ENCODE measurements at places on chromosomes 12 and 14.

DNA sequence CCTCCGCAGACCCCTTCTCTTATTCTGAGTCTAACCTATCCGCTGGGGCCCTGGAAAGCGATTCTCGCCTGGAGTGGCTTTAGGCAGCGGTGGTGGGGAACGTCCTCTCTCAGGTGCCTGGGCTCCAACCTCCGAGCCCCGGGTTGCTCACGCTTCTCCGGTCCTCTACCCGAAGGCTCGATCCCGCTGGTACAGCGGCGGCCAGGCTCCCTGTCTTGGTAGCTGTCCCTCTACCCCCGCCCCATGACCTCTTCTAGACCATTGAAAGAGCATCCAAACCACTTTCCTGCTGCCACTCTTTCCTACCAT is 505 bp upstream of the HEBP1 start:
- no peak for DNase-seq

GRCh38 chr12:49293056-49293956 is 1.6 kb upstream of the PRPH start:
- DNase-seq, result no peak

GRCh38 chr12:52400906-52401305 is 5.2 kb downstream of the KRT82 start:
- no peak for DNase-seq

- no peak for DNase-seq
Observed at GRCh38 chr12:91180582-91181395, 1.8 kb downstream of the DCN start.

GRCh38 chr12:108514973-108515814 is at the start of gene FICD:
Gene FICD (plus strand): TSS chr12:108515277. CDS start chr12:108516973, 1,696 bp downstream.
- DNase-seq, result peak; percentile 98

GRCh38 chr14:64878837-64879634 is 671 bp downstream of the SPTB start:
- no peak for DNase-seq

DNA sequence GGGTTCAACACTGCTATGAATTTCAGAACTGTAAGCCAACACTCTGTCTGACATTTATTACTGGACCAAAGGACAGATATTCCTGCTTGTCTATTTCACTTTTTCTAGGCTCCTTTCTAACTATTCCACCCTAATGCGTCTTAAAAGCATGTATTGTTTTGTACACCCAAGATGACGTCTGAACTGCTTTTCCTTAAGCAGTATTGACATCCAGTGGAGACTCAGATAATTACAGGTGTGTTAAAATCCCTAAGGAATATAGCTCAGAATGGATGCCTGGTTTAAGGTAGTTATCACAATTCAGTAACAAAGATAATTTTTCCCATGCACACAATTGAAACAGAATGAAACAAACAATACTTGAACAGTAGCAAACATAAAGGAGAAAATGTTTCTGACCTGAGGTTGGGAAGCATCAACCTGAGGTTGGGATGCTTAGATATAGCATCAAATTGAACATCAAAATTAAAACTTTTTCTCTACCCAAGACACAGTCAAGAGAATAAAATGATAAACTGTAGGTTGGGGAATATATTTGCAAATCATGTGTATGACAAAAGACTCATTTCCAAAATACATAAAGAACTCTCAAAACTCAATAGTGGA is 93.7 kb upstream of the PTPRR start:
- no peak for DNase-seq

DNA sequence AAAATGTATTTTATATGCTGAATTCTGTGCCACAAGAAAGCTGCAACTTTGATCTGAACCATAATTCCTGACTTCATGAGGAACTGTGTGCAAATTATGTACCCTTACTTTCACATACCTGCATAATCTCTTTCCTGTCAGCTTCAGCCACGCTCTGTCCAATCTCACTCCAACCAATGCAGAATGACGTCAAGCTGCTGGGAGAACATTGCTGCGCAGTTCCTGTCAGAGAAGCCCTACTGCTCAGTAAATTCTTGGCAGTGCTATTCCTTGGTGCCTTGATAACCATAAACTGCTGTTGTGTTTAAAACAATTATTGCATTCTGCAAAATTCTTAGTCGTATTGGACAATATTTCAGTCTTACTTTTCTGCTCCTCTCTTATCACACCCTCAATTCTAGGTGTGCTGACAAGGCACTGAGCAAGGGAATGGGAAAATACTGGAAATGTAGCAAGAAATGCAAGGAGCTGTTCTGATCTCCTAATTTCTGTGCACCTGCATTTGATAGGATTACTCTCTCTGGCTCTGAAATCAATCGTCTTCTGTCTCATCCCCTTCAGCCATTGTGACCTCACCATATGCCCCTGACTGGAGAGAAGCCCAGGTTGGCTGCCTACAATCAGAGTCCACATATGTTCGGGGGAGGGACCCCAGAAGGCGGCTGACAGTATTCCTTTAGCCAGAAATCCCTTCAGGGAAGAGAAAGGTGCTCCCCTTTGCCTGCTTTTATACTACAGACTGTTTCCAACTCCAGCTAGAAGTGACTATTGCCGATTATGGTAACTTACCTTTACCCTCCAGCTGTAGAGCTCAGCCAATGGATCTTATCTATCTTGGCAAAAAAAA is 274.9 kb upstream of the NOVA1 start:
- no peak for DNase-seq

GRCh38 chr14:69643430-69644200 is 32.2 kb downstream of the SUSD6 start:
- DNase-seq, result no peak

DNA sequence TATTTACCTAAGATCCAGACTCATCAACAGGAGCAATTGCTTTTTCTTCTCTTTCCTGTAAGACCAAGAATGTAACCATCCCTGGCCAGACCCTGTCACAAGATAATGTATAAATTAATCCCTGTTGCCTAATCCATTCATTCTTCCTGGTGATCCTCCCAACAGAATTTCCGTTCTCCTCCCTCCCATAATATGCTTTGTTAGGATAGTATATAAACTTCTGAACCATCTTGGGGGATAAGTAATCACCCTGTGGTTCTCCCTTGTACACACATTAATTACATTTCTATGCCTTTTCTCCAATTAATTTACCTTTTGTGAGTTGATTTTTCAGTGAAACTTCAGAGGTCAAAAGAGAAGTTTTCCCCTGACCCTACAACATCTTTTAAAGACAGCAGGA is 76.2 kb upstream of the RASSF8 start:
- no peak for DNase-seq

DNA sequence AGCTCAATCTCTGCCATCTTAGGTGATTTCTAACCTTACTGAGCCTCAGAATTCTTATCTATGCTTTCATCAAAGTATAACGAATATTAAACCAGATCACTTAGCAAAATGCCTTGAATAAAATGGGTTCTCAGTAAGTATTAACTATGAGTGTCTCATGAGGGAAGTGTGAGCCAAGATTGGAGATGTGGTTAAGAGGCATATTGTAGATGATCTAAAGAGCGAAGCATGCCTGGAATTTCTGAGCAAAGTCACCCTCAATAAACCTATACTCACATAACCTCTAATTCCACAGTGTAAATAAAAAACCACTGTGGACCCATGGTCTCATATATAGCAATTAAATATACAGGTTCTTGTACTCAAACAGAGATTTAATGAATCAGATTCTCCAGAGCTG is 193.1 kb upstream of the FSCB start:
- no peak for DNase-seq

DNA sequence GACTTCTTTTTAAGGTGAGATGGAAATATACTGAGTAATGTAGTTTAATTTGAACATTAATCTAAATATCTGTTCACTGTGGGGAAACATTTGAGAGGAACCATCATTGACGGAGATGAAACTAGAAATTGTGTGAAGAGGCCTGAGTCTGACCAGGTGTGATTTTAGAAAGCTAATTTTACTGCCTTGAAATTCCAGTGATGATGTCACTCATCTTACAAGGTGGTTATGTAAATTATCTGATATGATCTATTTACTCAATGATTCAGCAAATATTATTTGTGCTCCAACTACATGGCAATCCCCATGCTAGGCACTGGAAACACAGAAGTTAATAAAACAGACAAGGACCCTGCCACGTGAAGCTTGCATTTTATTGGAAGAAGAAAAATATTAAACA is 435.7 kb upstream of the DCN start:
- no peak for DNase-seq

GRCh38 chr12:9115731-9116559 is at the start of gene A2M:
Gene A2M (minus strand): TSS chr12:9115919. CDS start chr12:9115849, 70 bp downstream.
- no peak for DNase-seq

DNA sequence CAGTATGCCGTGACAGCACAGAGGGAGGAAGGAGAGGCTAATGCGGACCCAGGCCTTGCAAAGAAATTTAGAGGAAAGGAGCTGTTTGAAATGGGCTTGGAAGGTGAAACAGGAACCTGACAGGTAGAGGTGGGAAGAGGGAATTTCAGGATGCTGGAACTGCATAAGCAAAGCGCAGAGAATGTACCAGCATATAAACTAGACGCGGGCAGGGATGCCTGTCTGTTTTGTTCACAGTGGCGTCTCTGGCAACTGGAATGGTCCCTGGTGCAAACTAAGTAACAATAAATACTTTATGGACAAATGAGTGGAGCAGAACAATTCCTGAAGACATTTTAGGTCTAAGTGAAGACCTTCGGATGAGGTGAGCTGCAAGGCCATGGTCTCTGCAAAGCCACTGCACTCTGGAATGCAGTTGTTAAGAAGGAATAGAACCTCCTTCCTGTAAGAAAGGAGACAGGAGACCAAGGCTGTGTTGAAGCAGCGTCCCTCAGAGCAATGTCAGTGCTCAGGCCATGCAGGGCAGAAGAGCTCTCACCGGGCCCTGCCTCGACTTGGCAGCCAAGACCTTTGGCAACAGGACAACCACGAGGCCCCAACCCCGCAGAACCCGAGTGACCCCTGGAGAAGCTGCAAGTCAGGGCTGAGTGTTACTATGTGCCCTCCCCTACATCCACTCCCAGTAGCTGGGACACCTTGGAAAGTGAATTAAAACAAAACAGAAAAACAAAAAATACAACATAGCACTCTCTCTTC is 42.8 kb downstream of the PITPNM2 start:
- no peak for DNase-seq

GRCh38 chr14:86022031-86022629 is 492.2 kb downstream of the FLRT2 start:
- DNase-seq, result no peak

DNA sequence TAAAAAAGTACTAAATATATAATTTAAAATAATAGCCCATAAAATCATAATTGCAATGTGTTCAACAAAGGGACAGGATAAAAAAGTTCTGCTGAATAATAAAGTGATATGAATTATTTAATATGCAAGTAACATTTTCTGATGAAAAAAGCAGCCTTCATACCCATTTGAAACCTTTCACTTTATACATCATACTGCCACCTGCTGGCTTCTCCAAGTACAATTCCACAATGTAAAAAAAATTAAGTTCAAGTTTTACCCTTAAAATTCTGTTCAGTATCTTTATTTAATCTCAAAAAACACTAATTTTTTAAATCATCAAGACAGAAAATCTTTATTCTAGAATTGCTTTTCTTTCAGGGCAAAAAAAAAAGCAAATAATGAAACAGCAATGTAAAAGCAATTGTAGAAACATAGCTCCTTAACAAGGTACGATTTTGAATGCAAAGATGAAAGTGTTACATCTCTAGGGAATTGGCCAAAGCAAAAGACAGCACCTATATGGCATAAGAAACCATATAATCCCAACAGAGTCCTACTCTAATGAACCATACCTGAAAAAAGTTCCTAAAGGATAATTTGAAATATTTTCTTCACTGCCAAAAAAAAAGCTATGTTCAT is 15.0 kb downstream of the MDM1 start:
- DNase-seq, result peak; percentile 69

DNA sequence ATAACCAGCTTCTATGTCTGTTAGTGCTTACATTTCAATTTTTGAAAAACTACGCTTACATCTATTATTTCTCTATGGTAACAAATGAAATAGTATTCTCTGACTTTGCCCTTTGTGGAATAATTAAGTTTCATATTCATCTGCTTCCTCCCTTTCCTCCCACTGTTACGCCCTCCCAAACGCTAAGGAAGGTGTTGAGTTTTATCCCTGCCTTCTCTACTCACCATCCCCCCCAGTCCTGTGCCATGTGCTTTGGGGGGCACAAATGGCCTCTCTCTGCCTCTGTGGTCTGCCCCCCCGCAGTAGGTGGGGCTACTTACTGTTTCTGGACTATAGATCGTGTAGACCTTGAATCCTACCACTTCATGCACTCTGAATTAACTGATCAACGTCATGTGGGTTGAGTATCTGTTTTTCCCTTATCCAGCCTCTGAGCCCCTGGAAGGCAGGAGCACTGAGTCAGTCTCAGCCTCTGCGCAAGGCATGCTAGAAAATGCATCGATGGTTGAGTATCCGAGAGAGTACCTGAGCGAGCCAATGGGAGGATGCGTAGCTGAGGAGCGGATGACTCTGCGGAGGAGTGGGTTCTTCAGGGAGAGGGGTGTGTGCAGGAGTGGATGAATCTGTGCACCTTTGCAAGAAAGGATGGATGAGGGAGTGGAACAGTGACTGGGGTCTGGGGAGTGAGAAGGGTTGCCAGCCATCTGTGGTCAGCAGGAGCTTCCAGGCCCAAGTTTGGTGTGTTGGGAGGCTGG is 114.5 kb upstream of the RTL1 start:
- DNase-seq, result no peak

GRCh38 chr14:74472601-74473000 is 20.5 kb downstream of the NPC2 start:
- DNase-seq, result no peak

DNA sequence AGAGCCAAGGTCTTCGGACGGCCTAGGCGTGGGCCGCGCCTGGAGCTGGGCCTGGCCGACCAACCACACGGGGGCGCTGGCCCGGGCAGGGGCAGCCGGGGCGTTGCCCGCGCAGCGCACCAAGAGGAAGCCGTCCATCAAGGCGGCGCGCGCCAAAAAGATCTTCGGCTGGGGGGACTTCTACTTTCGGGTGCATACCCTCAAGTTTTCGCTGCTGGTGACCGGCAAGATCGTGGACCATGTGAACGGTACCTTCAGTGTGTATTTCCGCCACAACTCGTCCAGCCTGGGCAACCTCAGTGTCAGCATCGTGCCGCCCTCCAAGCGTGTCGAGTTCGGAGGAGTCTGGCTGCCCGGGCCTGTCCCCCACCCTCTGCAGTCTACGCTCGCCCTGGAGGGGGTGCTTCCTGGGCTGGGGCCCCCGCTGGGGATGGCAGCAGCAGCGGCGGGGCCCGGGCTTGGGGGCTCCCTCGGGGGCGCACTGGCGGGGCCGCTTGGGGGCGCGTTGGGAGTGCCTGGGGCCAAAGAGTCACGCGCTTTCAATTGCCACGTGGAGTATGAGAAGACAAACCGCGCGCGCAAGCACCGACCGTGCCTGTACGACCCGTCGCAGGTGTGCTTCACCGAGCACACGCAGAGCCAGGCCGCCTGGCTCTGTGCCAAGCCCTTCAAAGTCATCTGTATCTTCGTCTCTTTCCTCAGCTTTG is 4.4 kb upstream of the SHMT2 start:
- peak; percentile 62 for DNase-seq

DNA sequence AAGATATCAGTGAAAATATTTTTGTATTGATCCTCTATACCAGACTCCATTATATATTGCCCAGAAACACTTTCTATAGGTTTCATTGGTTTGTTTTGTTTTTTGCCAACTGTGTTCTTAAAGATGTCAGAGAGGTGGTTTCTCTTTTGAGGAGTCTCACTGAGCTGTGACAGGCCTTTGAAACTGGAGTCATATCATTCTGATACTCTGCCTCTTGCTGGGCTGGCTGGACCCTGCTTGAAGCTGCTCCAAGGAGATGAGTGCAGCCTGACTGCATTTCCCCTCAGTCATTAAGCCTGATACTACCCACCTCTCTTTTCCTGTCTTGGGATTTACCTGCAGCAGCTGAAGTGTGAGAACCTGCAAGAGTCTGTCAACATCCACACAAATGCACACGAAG is 16.4 kb upstream of the TAS2R30 start:
- no peak for DNase-seq

- DNase-seq, result no peak
Observed at GRCh38 chr14:32183151-32184058, 18.4 kb upstream of the RNU6-7 start.

Data from CD4-positive, alpha-beta T cell treated with Interleukin-21 for 1 hour (primary cell).